ENCODE measurements at places on chromosomes 6 and 20.

- DNase-seq = no peak
Measured at GRCh38 chr20:10249822-10250221, 31.2 kb downstream of the SNAP25 start.

DNA sequence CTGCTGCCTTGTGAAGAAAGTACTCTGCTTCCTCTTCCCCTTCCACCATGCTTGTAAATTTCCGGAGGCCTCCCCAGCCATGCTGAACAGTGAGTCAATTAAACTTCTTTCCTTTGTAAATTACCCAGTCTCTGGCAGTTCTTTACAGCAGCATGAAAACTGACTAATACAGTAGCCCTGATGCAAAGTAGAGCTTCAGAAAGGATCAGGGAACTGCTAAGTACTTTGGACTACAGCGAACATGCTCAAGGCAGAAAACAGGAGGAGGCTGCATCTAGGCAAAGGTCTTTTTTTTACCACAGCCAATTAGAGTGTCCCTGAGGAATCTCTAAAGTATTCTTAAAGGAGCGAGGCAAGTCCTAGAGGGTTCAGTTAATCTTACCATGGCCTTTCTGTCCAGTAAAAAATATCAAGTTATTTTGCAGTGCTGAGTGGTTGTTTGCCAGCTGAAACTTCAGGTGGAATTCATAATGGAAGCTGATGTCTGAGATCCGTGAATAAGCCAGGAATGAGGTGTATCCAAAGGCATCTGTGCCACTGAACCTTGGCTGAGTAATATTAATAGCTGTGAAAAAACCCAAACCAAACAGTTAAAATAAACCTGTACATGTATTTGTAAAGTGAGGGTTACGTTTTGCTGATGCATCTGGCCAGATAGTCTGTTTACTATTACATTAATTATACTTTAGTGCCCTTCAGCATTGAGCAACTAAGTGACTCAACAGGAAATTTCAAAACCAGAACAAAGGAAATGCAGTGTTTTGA is 170.4 kb downstream of the PHF3 start:
- DNase-seq = peak; percentile 81

DNA sequence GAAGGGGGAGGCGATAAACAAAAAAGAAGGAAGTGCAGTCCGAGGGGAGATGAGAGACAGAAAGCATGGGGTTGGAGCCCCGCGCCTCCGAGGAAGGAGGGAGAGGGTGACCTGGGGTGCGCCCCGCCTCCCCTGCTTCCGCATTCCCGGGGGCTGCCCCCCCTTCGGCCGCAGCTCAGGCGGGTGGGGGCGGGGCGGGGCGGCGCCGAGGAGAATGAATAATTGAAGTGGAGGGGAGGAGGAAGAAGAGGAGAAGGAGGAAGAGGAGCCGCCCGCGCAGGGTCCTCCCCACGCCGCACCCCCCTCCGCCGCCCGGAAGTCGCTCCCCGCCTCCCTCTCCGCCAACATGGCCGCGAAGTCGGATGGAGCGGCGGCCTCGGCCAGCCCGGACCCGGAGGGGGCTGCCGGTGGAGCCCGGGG is at the start of gene XKR7:
TSS of gene XKR7 (plus strand) at position 322 of the 420 bp plus-strand sequence. CDS start at position 347, 25 bp downstream.
- no peak for DNase-seq

GRCh38 chr6:109874086-109874485 is 104.0 kb upstream of the GPR6 start:
- no peak for DNase-seq

- no peak for DNase-seq
Measured at GRCh38 chr6:98980819-98981218, 33.1 kb upstream of the FBXL4 start.

- DNase-seq = no peak
Measured at GRCh38 chr6:140321891-140322290, 947.4 kb upstream of the CITED2 start.

DNA sequence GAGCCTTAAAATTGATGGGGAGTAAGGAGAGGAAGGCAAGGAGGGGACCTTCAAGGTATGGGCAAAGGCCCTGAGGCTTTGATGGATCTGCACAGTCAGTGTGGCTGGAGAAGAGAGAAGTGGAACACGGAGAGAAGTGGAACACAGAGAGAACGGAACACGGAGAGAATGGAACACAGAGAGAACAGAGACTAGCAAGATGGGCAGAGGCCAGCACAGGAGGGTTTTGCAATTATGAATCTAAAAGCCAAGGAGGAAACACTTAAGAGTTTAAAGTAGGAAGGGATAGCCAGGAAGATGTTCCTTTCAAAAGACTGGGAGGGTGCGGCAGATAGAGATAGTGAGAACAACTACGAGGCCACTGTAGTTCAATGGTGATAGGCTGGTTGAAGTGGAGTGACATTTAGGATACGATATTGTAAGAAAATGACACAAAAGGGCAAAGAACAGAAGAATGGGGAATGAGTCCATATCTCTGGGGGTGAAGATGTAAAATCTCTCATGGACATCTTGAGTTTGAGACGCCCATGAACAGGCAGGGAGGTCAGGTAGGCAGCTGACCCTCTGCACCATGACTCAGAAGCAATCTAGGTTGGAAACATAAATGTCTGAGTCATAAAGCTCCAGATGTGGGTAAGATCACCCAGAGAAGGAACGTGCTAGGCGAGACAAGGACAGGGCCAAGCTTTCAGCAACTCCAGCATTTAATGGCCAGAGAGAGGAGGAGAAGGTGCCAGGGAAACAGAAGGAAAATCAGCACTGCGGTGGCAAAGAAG is 25.4 kb downstream of the ZMYND8 start:
- peak; percentile 93 for DNase-seq

- DNase-seq = no peak
Measured at GRCh38 chr6:8905757-8906156, 470.4 kb upstream of the SLC35B3 start.

GRCh38 chr20:50575865-50576720 is 65.9 kb downstream of the PTPN1 start:
- no peak for DNase-seq

GRCh38 chr6:37738216-37738615 is 40.5 kb upstream of the MDGA1 start:
- DNase-seq = no peak

DNA sequence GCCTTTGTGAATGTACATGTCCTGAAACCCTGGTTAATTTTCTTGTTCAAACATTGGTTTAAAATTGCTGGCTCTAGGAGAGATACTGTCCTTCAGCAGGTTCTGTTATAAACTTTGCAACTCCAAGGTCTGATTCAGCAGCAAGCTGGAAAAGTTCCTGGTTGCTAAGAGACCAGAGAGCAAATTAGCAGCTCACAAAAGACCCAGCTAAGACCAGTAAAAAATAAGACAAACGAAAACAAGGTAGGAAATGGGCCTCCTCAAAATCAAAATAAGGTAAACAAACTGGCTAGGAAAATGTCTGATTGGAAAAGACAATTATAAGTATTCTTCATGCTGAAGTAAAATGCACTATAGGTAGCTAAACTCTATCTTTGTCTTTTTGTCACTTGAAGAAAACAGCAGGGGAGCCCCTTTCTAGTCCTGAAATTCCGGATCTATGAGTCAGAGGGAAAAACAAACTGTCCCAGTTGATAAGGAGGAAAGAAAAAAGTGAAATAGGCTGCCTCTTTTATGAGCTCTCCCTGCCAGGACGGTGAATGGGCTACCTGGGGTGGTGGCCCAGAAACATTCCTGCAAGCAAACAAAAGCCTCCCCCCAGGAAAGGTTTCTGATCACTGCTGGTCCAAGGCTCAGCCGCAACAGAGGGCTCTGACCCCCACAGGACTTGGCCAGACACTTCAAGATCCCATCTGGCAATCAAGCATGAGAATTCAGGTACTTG is 41.6 kb downstream of the UNC5CL start:
- peak; percentile 24 for DNase-seq

GRCh38 chr6:130863415-130864230 is 36.4 kb downstream of the SMLR1 start:
- no peak for DNase-seq

GRCh38 chr20:34001378-34001777 is 7.7 kb downstream of the RALY start:
- no peak for DNase-seq

DNA sequence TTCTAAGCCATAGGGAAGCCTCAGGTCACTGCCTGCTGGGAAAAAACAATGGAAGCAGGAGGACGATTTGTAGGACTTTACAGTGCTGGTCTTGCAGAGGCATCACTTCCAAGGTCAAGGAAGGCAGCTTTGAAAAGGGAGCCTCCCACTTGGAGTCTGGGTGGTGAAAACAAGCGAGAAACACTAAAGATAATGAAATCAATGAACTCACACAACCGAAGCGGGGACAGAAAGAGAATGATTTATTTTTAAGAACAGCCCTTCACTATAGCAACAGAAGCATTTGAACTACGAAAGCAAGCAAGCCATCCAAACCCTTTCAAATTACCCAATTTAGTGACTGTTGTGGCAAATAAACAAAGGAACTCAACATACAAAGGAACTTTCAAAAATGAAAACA is 227.5 kb downstream of the THBS2 start:
- no peak for DNase-seq

DNA sequence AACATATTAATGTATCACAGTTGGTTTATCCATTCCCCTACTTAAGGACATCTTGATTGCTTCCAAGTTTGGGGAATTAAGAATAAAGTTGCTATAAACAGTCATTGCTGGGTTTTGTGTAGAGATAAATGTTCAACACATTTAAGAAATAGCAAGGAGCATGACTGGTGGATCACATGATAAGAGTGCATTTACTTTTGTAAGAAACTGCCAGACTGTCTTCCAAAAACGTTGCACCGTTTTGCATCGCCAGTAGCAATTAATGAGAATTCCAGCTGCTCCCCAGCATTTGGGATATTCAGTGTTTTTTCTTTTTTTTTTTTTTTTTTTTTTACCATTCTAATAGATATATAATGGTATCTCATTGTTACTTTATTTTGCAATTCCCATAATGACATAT is 695.7 kb upstream of the GJE1 start:
- DNase-seq = no peak

DNA sequence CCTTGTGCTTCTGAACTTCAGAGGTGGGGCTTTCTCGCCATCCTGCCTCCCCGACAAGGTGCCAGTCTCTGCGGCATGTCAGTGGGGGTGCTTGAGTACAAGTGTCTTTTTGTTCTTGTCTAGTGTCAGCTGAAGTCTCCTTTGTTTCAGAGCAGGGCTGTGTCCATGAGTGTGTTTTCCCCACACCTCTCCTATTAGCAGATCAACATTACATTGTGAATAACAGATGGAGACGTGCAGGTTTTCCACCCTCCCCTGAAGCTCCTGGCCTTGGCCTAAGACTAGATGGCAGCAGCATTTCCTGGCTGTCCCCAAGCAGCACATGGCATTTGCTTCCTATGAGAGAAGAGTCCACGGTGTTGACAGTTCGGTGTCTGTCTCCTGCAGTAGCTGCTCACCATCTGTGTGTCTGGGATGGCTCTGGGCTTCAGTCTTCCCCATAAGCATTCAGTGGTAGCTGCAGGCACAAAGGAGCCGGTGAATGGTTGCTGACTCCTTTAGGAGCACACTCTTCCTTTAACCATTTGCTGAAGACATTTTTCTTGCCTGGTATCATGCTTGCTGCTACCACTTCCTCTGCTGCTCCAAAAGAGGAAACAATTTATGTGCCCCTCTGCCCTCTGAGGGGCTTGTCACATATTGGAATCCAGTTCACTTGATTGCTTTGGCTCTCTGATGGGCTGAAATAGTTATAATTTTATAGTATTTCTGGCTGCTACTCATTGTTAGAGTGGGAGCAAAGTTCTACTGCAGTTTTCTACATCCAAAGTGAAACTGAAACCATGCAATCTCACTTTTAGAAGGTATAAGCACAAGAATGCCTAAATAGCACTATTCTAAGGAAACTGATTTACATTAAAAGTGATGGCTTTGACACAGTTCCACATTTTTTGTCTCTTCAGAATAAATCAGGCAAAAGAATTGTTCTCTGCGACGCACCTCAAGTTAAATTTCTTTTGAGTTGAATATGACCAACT is 913.0 kb downstream of the C6orf118 start:
- DNase-seq = no peak

GRCh38 chr6:16736856-16737775 is 24.1 kb downstream of the ATXN1 start:
- no peak for DNase-seq

DNA sequence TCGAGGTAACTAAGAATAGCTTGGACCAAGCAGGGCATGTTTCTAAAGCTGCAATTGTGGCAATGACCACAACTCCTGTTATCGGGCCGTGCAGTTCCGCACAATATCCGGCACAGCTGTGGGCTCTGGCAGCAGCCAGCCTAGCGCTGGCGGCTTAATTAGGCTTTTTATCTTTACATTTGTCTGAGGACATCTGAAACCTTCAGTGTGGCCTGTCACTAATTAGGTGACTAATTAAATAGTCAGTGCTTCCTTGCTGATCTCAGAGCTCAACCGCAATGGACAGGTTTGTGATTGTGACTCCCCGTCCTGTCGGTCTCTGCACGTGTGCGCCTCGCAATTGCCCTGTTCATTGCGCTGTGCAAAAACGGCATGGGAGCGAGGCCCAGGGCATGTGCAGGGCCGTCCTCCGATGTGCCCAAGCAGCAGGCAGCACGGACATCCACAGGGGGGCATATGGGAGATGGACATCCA is 134.8 kb upstream of the INSM1 start:
- DNase-seq = no peak
